ENCODE measurements at places on chromosomes 16 and 17. TPM values are rescaled to one million over a fixed set of nuclear protein-coding genes. Genes with fewer than 3 reads are reported as not detected.

HSD11B2 gene
- not detected for total RNA-seq

GAS2L2 gene
- 0.21 TPM for total RNA-seq

KRTAP2-1 gene
- total RNA-seq, result not detected

HOXB1 gene
- total RNA-seq, result not detected

ENPP7 gene
- total RNA-seq, result 0.42 TPM

FMNL1 gene
- total RNA-seq, result 133 TPM

Data from OCI-LY7 (cell line).